Suppressor macrophage treated with lipopolysaccharide for 1 hour (primary cell): ENCODE measurements at places on chromosomes 11 and 22.

DNA sequence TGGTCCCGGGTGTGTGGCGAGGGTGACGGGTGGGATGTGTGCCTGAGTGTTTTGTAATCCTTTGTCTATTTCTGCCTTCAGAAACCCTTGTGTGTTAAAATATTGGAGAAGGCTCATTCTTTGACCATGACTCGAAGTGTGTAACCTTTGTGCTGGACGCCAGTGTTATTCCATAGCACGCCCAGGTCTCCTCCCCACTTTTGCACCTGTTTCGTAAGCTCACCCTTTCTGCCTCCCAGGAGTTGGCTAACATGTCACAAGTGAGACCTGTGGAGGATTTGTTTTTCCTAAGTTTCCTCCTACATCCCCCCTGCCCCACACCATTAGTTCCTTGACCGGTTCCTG, 382 bp downstream of the C11orf54 start:
- no peak for DNase-seq

DNA sequence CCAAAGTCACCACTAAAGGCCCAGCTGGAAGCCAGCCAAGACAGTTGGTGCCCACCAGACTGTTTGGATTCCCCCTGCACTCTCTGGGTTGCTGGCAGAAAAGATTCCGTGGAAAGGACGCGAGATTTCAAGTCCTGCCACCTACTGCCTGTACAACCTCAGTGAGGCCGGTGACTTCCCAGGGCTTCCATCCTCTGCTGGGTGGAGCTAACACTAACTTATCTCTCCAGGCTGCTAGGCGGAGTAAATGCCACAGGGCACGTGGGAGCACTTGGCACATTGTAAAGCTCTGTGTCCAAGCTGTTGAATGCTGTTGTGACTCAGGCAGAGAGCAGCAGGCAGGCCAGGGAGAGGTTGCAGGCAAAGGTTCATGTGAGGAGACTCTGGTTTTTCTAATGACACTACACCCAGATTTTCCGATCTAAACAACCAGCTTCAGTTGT, 50.9 kb upstream of the CDON start:
- DNase-seq: no peak

- no peak for DNase-seq
Measured at GRCh38 chr11:64407630-64408029, 48.7 kb downstream of the RPS6KA4 start.

DNA sequence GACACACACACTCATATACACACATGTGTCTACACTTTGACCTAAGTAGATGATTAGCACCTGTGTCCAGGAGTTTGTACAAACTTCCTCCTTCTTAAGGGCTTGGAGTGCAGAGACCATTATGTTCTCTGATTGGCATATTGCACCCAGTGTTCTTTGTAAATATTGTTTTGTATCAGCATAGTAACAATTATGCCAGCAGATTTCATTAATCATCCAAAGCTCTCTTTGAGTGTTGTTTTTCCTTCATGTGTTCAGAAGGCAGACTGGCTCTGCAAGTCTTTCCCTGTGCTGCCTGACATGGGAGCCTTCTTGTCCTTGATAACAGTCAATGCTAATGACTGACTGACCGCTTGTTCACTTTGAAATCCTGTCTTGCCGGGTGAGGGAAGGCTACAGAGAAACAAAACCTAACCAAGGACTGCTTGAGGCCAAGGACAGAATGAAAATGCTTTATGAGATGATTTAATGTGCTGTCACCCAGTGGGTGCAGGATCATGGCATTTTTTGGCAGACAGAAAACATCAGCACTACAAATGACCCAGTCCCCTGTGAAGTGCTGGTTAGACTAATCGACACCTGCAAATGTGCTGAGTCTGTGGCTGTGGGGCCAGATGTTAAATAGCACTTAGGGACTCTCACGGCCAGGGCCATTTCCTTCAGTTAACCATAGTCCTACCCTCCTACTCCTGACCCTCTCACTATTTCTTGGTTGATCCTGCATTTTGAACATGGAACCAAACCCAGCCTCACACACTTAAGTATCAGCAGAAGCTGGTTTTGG, 6.6 kb upstream of the BARX2 start:
- DNase-seq: no peak

- DNase-seq: no peak
Measured at GRCh38 chr11:88297863-88298262, 39.7 kb downstream of the CTSC start.

DNA sequence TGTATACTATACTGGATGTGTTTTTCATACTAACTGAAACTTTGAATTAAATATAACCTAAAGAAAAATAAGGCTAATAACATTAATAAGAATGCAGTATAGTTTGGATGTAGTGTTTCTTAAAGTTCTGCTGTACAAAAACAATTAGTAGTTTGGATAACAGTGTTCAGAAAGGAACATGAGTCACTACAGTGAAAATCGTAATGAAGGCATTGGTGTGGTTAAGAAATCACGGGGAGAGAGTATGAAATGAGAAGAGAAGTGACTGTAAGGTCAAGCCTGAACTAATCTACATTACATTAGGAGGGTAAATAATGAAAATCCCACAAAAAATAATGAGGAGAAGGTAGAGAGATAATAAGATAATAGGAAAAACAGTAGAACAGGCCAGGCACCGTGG, 726.6 kb upstream of the ARHGAP42 start:
- no peak for DNase-seq

DNA sequence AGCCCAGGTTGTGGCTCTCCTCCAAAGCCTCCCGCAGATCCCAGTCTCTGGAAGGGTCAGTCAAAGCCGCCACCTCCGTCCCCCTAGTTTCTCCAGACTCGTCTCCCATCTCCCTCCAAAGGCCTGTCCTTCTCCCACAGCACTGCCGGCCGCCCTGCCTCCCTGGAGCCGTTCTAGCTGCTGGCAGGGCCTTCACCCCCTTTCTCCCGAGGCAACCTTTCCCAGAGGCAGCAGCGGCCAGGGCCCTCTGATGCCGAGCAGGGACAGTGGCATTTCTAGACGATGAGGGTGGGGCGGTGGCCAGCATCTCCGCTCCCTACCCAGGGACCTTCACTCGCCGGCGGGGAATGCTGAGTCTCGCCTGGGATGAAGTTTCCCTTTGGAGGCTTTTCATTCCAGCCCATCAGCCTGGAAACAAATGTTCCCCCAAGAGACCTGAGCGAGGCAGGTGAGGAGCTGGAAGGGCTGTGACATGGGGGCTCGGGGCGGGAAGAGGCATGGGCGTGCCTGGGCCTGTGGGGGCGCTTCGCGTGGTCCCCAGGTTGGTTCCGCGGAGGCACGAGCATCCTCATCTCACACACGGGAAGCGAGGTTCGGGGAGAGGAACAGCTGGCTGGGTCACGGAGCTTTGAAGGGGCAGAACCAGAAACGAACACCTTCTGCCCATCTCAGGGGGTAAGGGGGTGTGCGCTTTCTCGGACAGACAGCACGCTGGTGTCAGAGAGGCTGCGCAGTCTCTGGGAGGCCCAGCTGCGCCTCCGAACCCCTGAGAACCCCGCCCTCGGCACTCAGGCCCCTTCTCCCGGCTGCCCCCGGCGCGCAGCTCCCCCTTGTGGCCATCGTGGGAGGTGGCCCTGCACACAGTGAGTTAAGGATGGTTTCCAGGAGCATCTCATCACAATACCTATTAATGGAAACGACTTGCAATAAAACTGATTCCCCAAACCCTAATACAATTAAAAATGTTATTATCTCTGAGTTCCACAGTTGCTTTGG, 18.1 kb upstream of the KLHL35 start:
- DNase-seq: no peak

- no peak for DNase-seq
Measured at GRCh38 chr11:116234989-116235568, 537.7 kb downstream of the BUD13 start.

GRCh38 chr11:8577791-8578581, 16.0 kb downstream of the STK33 start:
- DNase-seq: peak; percentile 36

DNA sequence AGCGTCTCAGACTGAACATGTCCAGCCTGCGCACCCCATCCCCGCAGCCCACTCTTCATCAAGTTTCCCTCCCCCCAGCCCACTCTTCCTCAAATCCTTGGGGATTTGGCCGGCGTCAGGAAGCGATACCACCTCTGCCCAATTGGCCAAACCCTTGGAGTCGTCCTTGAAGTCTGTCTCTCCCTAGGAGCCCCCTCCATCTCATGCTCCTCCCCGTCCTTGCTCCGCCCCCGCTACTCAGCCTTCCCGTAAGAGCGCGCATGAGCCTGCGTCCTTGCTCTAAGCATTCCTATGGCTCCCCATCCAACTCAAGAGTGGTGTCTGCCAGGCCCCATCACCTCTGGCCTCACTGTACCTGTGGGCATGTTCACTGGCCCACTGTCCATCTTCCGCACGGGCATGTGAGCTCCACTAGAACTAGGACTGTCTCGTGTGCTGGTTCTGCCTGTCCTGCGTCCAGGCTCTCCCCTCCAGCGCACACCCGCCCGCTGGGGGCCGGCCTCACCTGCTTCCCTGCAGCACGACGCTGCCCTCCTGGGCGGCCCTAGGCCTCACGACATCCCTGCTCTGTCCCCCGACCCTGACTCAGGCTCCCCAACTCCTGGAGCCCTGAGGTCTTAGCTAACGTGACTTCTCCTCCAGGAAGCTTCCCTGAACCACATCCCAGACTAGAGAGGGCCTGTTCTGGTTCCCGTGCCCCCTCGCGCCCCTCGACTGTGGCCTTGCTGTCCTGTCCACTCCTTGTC, 30.5 kb upstream of the TTLL12 start:
- no peak for DNase-seq

DNA sequence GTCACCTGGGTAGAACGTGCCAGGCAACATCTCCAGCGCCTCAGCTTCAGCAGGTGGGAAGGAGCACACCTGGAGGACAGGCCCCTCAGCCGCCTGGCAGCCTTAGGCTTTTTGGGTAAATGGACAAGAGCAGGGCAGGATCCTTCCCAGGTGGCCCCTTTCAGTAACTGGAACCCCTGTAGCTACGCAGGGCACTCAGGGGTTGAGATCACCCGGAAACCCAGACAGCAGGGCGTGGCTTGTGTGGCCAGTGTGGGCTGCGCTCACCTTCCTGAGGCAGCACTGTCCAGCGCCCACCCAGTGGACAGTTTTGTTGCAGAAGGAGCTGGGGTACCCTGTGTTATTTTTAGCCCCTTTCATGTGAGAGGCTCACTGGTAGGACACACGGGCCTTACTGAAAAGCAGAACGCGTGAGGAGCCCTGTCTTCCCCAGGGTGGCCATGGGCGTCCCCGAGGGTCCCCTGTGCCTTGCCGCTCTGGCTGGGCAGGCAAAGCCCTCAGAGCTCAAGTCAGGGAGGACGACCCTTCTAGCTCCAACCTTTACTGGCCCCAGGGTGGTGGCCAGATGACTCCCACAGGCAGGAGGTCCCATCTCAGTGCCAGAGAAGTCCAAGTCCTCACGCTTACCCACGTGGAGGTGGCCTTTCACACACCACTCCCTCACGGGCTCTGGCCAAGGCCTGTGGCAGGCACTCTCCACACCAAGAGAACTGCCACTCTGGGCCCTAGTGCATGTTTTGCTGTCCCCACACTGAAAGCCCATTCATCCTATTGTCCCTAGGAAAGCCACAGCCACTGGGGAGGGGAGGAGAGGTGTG, 75.8 kb downstream of the CTTN start:
- no peak for DNase-seq

GRCh38 chr22:37187891-37188761, at the start of gene C1QTNF6:
C1QTNF6 (minus strand) TSS chr22:37188247; CDS start chr22:37188213, 34 bp downstream.
- no peak for DNase-seq

- DNase-seq: no peak
Measured at GRCh38 chr22:42651134-42651533, 1.9 kb upstream of the CYB5R3 start.

GRCh38 chr11:120305286-120305685, 19.8 kb upstream of the TLCD5 start:
- no peak for DNase-seq

DNA sequence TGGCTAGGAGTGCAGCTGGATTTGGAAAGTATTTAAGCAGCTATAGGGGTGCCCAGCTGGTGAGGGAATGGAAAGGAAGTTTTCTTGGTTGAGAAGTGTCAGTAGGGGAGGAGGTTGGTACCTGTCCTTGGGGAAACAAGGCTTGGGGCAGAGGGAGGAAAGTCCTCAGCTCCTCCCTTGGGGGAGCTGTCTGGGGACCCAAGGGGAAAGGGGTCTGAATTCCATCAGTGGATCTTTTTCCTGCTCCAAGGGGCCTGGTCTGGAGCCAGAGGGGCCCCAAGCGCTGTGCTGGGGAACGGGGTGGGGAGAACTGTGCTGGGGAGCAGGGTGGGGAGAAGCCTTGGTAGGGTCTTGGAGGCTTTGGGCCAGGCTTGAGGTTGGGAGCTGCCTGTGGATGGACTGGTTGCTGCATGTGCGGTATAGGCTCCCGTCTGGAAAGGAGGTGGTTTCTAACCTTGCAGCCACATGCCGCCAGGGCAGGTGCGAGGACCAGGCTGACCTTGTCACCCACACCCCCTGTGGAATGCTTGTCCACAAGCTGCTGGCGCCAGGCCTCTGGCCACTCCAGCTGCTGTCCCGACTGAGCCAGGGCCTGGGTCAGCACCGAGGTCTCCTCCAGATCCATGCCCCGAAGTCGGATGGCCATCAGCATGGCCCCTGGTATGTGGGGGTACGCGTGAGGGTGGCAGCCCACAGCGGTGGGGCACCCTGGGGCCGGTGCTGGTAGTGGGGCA, 963 bp downstream of the TYMP start:
- no peak for DNase-seq

- no peak for DNase-seq
Measured at GRCh38 chr11:105986554-105986953, 35.5 kb downstream of the MSANTD4 start.

DNA sequence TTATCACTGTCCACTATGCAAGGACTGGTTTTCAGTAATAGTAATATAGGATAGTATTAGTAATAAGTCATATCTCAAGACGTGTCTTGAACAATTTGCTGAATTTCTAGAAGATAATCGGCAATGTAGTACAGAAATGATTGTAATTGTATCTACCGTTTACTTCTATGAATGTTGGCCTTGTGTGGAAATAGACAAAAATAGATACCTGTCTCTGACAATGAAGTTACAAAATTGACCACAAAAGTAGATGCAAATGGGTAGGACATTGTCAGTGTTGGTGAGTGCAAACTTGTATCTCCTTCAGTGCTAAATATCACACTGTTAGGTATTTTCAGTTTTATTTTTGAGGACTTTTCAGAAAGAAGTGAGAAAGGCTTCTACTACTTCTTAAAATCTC, 43.1 kb downstream of the SVIP start:
- DNase-seq: no peak

- no peak for DNase-seq
Measured at GRCh38 chr11:27147916-27148315, 107.3 kb downstream of the BBOX1 start.

GRCh38 chr11:78226684-78227680, 38.3 kb downstream of the USP35 start:
- no peak for DNase-seq

GRCh38 chr11:85171648-85172257, 455.4 kb downstream of the DLG2 start:
- DNase-seq: no peak
